Right renal pelvis (tissue), 4 donors: ENCODE measurements at places on chromosomes 11 and 22.

GRCh38 chr11:11973361-11973800 is 35.0 kb downstream of the DKK3 start:
- DNase-seq: no peak

GRCh38 chr11:78189174-78189724 is 530 bp downstream of the USP35 start:
- DNase-seq: no peak

DNA sequence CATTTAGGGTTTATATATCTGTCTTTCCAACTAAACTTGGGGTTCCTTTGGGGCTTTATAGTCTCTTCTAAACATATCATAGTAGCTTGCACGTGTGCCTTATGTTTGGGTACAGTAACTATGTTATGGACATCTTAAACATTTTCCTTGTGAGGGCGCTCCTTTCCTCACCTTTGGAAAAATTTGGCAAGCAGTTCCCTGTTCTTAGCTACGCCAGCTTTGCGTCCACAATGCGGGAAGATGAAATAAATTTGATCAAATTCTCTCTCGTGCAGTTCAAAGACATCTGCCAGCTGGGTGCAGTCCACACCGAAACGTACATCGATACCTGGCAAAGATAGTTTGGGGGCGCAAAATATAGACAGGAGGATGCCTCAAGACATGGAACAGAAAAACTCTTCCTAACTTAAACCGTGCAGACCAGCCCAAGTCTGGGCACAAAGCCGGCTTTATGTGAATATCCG is 548 bp downstream of the FDXACB1 start:
- no peak for DNase-seq

GRCh38 chr22:31350410-31350863 is 4.3 kb upstream of the PATZ1 start:
- DNase-seq: no peak

DNA sequence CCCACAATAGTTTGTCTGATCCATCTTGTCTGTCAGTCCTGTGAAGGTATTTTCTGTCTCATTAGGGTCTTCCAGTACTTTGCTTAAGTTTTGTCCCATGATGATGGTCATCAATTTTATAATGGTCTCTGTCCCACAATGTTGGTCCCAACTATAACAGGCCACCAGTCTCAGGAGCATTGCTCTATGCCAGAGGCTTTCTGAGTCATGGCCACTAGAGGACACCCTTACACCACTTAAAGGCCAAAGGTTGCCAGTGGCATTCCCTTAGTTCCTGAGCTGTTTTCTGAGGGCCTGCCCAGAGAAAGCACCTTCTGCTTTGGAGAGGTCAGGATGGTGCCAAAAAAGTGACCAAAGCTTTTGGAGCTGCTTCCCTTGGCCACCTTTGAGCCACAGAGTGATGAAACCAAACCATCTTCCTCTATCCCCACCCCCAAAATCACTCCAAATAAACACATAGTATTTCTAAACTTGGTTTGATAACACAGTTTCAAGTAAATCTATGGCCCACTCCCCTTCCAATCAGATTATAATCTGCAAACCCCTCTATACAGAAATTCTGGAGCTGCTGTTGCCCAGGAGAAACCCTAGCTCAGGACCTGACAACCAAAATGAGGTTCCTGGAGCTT is 19.3 kb downstream of the EIF3F start:
- DNase-seq: peak; percentile 53

DNA sequence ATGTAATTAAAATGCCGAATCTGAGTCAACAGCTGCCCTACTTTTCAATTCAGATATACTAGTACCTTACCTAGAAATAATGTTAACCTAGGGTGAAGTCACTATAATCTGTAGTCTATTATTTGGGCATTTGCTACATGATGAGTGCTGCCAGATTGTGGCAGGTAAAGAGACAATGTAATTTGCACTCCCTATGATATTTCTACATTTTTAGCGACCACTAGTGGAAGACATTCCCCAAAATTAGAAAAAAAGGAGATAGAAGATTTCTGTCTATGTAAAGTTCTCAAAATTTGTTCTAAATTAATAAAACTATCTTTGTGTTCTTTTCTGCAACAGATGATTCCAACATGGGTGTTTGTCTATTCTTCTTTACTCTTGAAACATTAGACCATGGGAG is 14.1 kb downstream of the MS4A1 start:
- DNase-seq: no peak

DNA sequence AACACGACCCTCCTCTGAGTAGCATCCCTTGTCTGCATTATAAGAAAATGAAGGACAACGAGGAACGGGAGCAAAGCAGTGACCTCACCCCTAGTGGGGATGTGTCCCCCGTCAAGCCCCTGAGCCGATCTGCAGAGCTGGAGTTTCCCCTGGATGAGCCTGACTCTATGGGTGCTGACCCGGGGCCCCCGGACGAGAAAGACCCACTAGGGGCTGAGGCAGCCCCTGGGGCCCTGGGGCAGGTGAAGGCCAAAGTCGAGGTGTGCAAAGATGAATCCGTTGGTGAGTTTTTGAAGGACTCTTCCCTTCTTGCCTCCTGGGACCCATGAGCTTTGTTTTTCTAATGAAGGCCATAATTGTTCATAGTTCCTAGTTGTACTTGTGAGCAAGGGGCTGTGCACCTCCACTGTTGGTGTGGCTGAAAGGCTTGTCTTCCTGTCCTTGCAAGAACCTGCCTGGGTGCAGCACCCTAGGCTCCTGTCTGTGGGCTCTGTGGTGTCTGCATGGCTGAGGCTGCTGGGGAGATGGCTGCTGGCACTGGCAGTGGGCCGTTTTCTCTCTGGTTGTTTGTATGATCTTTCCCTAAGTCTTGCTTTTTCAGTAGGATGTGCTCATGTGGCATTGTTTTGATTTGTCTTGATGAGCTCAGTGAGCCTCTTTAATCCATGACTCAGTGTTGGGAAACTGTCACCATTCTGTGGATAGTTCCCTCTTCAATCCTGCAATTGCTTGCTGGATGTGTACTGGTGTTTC is 10.1 kb downstream of the DGCR8 start:
- no peak for DNase-seq

DNA sequence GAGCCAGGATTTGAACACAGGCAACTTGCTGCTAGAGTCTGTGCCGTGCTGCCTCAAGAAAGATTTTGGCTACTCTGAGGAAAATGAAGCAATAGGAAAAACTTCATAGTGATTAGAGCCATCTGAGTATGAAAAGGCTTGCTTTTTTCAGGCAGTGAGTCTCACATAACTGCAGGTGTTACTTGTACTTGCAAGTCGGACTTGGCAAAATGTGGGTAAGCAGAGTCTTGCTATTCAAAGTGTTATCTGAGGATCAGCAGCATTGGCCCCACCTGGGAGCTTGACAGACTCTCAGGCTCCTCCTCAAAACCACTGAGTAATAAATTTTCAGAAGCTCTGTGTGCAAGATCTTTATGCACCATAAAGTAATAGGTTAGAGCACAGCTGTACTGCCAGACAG is 18.1 kb downstream of the RNF141 start:
- no peak for DNase-seq

GRCh38 chr22:50548921-50549790 is 3.5 kb downstream of the KLHDC7B start:
- no peak for DNase-seq

- no peak for DNase-seq
These were observed 17.6 kb downstream of the DDB1 start for GRCh38 chr11:61315260-61315659.
